Activated CD4-positive, alpha-beta T cell treated with anti-CD3 and anti-CD28 coated beads, Interleukin-2, amount 10 ng/mL, durations not matched to agents 24 days and 14 days (primary cell): ENCODE measurements at places on chromosomes 6 and 20. TPM values are rescaled to one million over a fixed set of nuclear protein-coding genes. Genes with fewer than 3 reads are reported as not detected.

- no peak for DNase-seq
These were observed 119.6 kb upstream of the EDN1 start for GRCh38 chr6:12170351-12171092.

DNA sequence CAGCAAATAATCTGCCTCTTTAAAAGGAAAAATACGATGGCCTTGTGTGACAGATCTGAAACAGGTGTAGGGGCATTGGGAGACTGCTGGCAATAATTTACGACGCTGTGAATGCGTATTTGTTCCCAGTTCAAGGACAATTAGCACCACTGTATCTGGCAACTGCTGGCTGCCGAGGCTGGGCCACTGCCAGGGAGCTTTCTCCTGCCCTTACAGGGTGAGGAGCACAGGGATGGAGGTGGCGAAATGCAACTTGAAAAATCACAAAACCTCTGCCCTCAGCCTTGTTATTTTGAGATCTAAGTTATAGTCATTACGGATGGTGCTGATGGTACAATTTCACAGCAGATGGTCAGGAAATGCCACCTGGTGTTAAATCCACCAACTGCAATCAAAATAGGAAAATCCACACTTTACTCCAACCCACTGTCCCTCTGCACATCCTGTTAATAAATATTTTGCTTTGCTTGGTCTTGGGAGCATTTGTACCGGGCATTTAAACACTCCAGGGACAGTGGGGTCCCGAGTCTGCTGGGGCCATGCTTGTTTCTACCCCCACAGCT is 6.4 kb downstream of the MYLK4 start:
- DNase-seq = no peak

DNA sequence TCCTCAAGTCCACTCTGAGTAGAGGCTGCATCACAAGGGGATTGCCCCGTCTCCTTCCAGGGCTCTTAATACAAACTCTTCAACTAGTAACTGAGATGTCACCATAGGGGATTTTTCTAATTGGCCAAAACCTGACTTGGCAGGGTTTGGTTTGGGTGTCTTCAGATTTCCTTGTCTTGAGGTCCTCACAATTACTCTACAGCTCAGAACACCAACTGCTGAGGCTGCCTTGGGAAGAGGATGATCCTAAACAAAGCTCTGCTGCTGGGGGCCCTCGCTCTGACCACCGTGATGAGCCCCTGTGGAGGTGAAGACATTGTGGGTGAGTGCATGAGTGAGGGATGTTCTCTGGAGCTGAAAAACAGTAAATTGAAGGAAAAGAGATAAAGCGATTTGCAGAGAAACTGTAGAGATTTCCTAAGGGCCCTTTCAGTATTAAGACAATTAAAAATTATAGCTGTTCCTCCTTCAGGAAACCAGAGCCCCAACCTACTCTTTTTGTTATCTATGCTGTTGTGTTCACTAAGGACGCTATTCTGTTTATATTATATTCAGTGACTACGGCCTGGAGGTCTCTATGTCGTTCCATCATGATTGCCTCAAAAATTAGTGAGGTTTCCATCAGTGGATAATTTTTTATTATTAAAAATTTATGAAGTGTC is at the start of gene HLA-DQA1:
TSS of gene HLA-DQA1 (plus strand) at position 188 of the 662 bp plus-strand sequence. CDS start at position 241, 53 bp downstream.
- DNase-seq = peak; percentile 65

DNA sequence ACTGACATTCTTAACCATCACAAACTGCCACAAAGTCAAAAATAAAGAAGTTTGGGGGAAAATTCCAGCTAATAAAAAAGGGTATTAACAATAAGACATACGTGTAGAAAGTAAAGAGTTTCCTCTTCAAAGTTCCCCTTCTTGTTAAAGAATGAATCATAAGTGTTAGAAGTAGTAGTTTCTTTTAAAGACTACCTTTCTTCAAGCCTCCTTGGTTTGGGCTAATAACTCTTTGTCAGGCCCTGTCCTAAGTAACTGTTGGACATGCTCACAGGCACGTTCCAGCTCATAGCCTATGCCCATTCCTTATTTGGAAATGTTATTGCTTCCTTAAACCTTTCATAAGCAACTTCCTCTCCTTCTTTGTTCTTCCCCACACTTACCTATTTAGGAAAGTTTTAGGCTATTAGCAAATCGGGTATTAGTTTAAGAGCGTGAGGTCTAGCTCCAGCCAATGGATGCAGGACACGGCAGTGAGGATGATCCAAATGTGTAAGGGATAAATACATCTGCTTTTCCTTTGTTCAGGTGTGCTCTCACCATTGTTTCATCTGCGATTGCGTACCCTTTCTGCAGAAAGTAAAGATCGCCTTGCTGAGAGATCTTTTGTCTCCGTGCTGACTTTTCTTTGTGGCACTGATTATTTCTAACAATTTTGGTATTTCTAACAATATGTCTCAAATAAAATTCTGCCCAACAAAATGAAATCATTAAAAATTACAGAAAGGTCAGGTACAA is 64.9 kb downstream of the CHD6 start:
- DNase-seq = no peak

- peak; percentile 87 for DNase-seq
These were observed 27.8 kb downstream of the PAQR8 start for GRCh38 chr6:52389626-52390360.

The MEI4 gene
- not detected in 2 replicates for total RNA-seq

The GJA10 gene
- not detected in 2 replicates for total RNA-seq

The MACROD2 gene
- not detected in 2 replicates for total RNA-seq

The ABHD16B gene
- total RNA-seq = 0.19 TPM in 1 of 2 replicates, not detected in the other

The NRSN1 gene
- total RNA-seq = not detected in 2 replicates

- DNase-seq = no peak
These were observed 202.6 kb downstream of the PLCB1 start for GRCh38 chr20:8334641-8335040.

- DNase-seq = no peak
These were observed 657.7 kb downstream of the QKI start for GRCh38 chr6:164072240-164072666.

GRCh38 chr6:142706210-142706609 is 238.8 kb downstream of the HIVEP2 start:
- DNase-seq = no peak

The E2F1 gene
- total RNA-seq = 77.2 and 78.3 TPM in 2 replicates

The TGM3 gene
- total RNA-seq = not detected in 2 replicates

DNA sequence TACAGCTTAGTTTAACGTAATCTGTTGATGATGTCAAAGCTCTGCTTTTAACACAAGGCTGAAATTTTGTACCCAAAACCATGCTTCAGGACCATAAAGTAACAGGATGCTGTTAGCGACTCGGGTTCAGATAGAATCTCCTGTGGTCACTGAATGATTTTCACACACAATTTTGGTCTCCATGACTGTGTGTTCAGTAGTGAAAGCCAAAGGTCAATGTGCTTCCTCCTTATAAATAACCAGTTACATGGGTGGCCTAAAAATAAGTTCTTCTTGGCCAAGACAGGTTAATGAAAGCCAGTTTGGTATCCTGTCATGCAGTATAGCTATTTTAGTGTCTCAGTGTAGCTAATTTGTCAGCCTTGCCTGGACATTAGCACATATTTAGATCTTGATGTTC is 19.1 kb upstream of the LOC128125822 start:
- DNase-seq = no peak

- DNase-seq = no peak
These were observed 59.3 kb downstream of the TBC1D7 start for GRCh38 chr6:13268913-13269518.

The SALL4 gene
- 0.28 and 0.75 TPM in 2 replicates for total RNA-seq

DNA sequence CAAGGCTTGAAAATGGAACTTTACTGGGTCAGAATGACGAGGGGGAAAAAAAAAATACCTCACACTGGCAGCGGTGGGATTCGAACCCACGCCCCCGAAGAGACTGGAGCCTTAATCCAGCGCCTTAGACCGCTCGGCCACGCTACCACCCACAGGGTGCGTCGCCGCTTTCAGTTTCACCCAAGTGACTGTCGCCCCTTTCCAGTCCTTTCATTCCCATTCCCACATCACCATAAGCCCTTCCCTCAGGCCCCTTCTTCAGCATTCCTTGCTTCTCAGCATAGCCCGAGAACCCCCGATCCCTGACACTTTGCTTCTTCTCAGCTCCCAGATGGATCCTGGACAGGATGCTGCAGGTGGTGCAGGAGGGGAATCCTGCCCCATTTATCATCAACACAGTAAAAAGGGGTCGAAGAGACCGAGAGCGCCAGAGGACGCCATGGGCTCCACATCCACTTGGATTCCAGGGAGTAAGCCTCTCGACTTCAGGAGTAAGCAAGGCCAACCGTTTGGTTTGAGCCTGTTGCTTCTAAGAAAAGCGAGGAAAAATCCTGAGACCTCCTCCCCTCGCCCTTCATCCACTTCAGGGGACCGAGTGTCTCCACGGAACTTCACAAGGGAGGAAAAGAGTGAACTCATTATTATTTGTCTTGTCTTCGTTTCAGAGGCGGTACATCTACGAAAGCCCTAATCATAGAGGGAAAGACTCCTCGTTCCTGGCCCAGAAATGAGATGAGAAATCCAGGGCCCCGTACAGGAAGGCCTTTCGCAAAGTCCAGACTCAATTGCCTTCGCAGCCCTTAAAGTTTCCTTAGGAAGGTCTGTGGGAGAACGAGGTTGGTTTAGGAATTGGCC is 20.0 kb upstream of the TRIM27 start:
- DNase-seq = peak; percentile 89

- DNase-seq = no peak
These were observed 69.9 kb upstream of the SOX4 start for GRCh38 chr6:21523652-21524051.

DNA sequence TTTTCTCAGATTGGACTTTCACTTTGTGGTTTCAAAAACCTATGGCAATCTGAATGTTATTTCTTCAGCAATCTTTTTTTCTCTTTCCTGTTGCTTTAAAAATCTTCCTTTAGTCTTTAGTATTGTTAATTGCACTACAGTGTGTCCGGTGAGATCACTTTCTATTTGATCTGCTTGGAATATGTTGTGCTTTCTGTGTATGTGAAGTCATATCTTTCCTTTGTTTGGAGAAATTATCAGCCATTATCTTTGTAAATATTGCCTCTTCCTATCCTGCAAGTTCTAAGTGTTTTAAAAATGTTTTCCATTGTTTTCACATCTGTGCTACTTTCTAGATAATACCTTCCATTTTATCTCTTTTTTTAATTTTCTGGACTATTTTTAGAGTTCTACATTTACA is 171.4 kb upstream of the PRSS16 start:
- DNase-seq = no peak

DNA sequence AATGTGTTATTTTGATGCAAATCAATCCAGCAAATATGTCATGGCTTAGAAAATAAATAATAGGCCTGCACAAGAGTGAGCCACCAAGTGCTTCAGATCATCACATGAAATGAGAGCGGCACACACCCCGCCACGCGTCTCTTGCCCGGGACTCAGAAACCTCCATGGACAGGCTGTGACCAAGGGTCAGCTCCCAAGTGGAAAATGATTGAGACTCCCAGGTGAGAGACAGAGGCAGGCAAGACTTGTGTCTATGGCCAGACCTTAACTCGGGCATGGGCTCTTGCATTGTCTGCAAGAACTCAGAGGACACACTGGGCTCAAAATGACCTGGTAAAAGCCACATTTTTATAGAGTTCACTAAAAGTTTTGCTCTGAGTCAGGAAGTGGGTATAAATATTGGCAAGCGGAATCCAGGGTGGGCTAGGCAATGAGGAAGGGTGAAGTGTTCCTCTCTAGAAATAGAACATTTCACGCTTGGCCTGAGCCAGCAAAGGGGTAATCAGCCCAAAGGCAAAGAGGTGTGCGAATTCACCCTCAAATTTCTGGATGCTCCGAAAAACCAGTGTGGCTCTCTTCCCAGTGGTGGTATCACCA is 30.7 kb upstream of the RIN2 start:
- no peak for DNase-seq

The TBXT gene
- total RNA-seq = not detected in 2 replicates

The RBPJL gene
- total RNA-seq = not detected in 2 replicates

DNA sequence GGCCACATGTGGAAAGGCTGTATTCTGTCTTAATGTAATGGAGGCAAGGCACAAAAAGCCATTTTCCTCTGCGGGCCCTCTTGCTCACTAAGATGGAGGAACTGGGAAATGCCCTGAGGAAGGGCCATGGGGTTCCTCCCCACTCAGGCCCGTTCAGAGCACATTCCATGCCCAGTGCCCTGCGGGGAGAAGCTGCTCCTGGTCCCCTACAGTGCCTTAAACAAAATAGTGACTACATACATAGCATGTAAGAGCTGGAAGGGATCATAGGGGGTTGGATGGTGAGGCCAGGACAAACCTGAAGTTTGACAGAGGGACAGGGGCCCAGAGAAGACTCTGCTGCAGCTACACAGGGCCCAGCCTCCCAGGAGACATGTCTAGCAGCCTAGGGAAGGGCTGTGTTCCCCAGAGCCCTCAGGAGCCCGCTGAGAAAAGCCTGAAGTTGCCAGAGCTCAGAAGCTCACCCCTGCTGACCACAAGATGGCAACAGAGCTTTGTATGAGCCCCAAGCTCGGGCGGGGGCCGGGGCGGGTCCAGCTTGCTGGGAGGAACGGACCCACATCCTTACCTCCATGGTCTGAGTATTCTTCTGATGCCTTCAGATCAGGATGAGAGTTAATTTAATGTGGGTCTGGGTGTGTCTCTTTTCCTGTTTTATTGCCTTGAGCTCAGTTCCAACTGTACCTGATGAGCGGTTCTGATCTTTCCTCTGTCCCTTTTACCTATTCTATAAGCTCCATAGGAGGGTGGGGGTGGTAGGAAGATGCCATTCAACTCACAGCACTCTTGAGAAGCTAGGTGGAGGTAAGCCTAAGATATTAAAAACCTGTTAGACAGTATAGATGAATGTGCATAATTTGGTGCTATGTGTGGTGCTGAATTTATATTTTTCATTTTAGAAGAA is 242.9 kb downstream of the CDC5L start:
- peak; percentile 75 for DNase-seq

The LY6G6C gene
- total RNA-seq = not detected in 2 replicates

The GSTA2 gene
- not detected in 2 replicates for total RNA-seq

DNA sequence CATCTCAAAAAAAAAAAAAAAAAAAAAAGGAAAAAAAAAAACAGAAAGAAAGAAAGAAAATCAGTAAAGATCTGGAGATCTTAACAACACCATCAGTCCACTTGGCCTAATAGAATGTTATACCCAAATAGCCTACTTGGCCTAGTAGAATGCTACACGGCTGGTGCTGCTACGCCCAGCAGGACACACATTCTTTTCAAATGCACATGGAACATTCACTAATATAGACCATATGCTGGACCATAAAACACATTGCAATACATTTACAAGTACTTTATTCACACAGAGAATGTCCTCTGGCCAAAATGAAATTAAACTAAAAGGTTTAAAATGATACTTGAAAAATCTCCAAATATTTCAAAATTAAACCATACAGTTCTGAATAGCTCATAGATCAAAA is 80.0 kb upstream of the TNFAIP3 start:
- no peak for DNase-seq

DNA sequence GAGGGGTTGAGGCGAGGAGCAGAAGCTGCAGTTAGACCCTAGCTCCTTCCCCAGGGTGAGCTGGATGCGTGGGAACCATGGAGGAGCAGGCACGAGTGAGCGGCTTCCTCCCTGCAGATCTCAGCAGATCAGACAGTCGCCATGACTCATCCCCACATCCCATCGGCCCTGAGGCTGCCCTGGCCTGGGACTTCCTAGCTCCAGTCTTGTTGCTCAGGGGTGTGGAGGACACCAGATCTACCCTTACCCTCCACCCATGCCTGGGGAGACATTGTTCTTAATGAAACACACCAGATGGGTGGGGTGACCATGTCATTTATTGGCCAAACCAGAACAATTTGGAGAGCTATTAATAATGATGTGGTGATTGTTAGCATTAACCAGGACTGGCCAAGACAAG is 36.3 kb upstream of the TGM2 start:
- no peak for DNase-seq

The ATAT1 gene
- 11.4 and 14.4 TPM in 2 replicates for total RNA-seq

GRCh38 chr20:32521780-32522525 is 63.2 kb downstream of the NOL4L start:
- peak; percentile 91 for DNase-seq
